ENCODE measurements at places on chromosomes 4 and X.
A peak's percentile ranks its signal among the peaks of the same experiment; 100 is the strongest.

DNA sequence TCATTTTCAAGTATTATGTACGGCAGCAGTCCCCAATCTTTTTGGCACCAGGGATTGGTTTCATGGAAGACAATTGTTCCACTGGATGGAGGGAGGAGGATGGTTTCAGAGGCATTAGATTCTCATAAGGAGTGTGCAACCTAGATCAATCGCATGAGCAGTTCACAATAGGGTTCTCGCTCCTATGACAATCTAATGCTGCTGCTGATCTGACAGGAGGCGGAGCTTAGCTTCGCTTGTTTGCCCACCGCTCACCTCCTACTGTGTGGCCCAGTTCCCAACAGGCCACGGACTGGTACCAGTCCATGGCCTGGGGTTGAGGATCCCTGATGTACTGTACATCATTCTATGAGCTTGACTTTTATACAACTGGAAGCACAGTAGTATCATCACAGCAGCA, 48.4 kb downstream of the SMIM20 start:
- no peak for DNase-seq

DNA sequence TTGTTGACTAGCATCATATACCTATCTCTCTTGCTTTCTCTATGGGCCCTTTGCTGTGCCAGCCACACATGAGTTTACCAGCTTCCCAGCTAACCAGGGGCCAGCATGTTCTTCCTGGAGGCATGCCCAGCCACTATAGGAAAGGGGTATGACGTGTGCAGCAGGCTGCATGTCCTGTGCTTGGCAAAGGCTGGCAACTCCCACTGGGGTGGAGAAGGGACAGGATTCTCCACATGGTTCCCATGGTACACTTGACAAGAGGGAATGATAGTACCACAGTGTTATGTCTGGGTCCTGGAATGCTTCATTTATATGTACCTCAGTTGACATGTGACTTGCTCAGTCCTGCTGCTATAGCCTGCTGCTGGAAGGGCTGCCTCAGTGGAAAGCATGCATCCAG, 78.8 kb downstream of the TMEM164 start:
- DNase-seq: no peak

- no peak for DNase-seq
Measured at GRCh38 chr4:83610729-83611128, 74.8 kb downstream of the GPAT3 start.

DNA sequence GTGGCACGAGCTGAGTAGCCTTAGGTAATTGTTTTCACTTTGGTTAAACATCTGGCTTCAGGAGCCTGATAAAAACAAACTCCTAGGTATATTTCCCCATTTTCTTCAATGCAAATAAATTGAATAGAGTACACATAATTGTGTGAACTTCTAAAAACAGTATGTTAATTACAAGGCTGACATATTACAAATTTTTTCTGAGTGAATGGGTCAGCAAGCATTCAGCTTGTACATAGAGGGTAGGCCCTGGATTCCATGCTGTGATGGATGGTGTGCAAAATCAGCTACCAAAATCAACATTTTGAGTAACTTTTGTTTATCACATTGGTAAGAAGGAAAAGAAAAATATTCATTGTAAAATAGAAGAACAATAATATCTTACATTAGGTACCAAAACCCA, 12.2 kb downstream of the TNIP3 start:
- DNase-seq: no peak

DNA sequence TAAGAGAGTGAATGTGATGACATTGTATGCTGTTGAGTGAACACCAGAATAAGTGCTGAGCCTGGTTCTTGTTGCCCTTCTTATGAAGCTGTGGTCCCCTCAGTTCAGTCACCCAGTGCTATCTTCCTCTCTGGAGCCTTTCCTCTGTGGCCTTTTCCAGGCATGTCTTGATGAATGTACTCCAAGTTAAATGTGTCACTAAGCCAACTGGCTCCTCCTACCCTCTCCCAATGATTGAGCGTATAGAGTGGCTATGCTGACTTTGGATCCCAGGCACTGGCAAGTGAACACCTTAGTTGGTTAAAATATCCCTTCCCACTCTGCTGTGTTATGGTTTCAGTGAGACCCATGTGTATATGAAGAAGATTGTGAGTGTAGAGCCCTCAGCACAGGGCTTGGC, 134.1 kb upstream of the MAMLD1 start:
- no peak for DNase-seq

GRCh38 chrX:9393571-9393970, 71.3 kb upstream of the TBL1X start:
- DNase-seq: no peak

GRCh38 chrX:13996650-13997049, 33.0 kb downstream of the GEMIN8 start:
- DNase-seq: no peak

GRCh38 chr4:86055898-86056297, 304.0 kb downstream of the MAPK10 start:
- DNase-seq: peak; percentile 38

DNA sequence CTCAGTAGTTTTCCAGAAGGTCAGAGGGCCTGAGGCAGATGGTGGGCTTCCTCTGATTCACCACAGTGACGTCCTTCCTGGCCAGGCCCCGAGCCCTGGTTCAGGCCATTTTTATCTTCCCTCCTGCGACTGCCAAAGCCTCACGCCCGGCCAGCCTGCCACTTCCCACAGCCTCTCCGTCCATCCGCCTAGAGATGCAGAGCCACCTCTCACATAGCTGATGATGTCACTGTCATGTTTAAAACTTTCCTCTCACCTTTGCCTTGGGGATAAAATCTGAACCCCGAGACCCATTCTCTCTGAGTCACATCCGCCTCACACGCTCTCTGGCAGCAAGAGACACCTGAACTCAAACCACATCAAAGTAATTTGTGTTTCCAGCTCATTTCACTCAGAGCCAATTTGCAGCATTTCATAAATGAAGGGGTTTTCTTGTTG, 175.3 kb downstream of the QDPR start:
- no peak for DNase-seq

DNA sequence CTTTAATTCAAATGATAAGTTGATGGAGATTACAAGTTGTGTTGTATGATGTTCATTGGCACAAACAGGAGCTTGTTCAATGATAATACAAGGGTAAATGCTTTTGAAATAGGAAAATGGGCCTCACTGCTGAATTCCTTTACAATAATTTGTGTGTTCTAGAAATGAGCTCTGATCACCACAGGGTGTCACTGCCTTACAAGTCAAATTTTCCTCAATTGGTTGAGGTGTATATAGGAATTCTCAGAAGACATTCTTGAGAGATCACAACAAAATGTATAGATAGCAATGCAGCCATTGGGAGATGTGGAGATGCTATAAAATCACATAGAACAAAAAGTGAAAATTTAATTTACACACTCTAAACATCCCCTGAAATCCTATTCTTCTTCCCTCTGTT, 49.6 kb downstream of the KLF8 start:
- peak; percentile 48 for DNase-seq

- no peak for DNase-seq
Measured at GRCh38 chrX:154057791-154058190, 38.1 kb upstream of the IRAK1 start.

DNA sequence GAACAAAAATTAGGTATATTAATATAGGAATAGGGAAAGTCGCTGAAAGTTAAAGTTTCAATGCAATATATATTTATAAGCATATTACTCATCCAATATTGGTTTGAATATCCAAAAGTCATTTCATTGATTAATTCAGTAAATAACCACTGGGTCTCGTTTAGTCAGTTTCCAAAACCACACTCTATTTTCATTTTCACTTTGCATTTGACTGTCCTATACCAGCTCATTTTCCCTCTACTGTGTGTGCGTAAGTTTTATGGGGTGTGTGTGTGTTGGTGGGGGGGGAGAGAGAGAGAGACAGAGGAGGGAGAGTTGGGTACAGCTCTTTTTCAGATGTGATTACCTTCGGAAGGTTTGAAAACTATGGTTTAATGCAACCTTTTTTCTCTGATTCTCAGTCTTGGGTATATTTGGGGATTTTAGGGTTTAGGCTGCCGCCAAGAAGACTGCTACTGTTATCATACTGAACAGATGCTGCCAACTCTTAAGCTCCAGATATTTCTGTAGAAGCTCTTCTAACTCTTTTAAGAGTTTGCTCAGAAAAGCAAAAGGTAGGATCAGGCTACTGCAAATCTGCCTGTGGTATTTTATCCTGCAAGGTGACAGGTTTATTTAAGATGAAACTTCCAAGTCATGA, 1427.4 kb downstream of the PCDH7 start:
- DNase-seq: no peak

GRCh38 chrX:50097071-50097470, 103.7 kb downstream of the AKAP4 start:
- DNase-seq: no peak

GRCh38 chr4:1013225-1014073, 2.0 kb downstream of the FGFRL1 start:
- no peak for DNase-seq

GRCh38 chr4:140945106-140945505, 188.2 kb downstream of the RNF150 start:
- no peak for DNase-seq

DNA sequence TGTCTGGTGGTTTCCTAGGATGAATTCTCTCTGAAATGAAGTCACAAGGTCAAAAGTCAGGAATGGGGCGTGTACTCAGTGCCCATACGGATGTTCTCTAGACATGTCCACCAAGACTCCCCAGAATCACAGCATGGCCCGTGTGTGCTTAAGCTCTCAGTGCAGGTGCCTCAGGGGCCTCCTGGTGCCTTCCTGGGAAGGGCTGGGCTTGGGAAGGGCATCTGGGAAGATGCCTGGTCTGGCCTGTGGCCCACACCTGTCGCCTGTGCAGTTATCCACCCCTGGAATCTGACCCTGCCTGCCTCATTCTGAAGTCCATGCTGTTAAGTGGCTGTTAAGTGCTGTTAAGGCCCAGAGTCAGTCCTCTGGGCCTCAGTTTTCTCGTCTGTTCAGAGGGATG, 31.2 kb downstream of the SORCS2 start:
- DNase-seq: no peak

- DNase-seq: peak; percentile 70
Measured at GRCh38 chr4:169621731-169622492, 1.5 kb downstream of the CLCN3 start.

- DNase-seq: peak; percentile 19
Measured at GRCh38 chr4:122224348-122224747, 72.2 kb downstream of the BLTP1 start.

DNA sequence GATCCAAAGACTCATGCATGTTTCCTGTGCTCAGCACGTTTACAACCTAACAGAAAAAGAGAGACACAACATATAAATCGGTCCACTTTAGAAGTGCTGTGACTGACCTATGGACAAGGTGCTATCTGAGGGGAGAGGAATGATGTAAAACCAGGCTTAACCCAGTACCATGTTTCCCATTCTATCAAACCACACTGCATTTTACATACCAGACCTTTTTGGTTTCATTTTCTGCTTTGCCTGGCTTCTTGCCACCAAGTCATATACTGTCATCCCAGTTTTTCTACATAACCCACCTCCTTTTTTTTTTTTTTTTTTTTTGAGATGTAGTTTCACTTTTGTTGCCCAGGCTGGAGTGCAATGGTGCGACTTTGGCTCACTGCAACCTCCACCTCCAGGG, 82.2 kb downstream of the KLF8 start:
- DNase-seq: no peak

- no peak for DNase-seq
Measured at GRCh38 chr4:131459430-131460101, 1689.5 kb upstream of the PCDH10 start.

GRCh38 chr4:156085100-156085499, 131.4 kb upstream of the CTSO start:
- no peak for DNase-seq

DNA sequence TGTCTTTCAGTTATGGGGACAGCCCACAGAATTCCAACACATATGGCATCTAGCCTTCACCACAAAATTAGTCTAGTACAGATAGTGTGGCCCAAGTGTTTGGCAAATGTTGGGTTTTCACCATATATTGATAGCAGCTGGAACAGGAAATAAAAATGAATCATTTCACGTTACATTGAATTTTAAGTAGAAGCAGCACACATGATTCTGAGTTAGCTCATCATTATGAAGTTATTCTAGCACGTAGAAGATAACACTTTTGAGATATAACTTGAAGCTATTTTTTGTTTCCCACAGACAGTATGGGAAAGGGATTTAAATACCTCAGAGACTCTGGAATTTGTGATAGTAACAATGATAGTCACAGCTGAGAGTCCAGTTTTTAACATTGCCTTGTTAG, 118.7 kb downstream of the FAT4 start:
- peak; percentile 52 for DNase-seq

DNA sequence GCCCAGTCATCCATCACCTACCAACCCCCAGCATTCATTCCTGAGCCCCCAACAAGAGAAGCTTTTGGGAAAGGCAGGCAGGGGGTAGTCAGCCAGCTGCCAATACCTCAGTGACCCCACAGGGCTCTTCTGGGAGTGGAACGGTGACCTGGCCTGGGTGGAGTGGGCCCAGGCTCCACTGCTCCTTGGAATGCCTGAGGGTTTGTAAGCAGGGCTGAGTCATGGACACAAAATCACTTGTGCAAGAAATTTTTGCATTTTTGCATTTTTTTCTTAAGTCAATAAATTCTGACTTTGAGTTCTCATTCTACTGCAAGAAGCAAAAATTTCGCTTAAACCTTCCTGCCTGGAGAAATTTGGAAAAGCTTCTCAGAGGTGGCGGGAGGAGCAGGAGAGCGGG, 18.5 kb downstream of the SORCS2 start:
- peak; percentile 95 for DNase-seq

GRCh38 chrX:140923118-140923517, 79.3 kb upstream of the SPANXB1 start:
- DNase-seq: no peak

GRCh38 chr4:45079616-45080015, 353.3 kb upstream of the GNPDA2 start:
- no peak for DNase-seq

- DNase-seq: no peak
Measured at GRCh38 chr4:876780-877179, 50.9 kb upstream of the CPLX1 start.

DNA sequence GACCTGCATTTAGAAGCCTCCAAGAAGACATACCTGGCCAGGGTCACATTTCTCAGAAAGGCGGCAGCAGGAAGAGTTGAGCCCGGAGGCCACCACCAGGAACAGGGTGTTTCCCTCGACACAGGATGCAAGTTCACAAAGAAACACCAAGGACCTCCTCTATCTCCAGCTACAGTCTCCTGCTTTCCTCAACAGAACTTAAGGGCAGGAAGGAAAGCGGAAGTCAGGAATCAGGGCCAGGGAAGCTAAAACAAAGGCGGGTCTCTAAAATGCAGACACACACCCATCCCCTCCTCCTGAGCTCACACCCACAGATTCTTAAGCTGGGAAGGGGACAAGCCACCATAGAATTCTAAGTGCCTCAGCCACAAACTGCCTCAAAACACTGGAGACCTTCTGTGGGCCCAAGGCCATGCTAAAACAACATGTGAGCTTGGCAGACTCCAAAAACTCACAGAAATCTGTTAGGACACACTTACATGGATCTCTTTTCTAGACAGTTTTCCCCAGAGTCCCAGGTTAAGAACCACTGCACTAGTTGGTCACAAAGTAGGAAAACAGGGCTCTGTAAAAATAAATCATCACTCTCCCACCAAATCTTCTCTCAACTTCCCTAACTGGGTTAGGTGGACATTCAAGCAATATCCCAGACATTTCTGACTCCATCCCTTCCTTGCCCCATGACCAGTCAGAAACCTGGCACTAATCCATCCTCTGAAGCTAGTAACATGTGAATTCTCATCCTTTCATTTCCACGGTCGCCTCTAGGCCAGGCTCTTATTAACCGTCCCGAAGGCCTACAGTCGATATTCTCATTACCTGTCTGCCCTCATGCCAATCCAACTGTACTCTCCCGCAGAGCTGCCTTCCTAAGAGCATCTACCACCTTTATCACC, 163.2 kb downstream of the APBB2 start:
- no peak for DNase-seq

- DNase-seq: peak; percentile 10
Measured at GRCh38 chr4:127849505-127850234, 31.0 kb upstream of the PLK4 start.

GRCh38 chr4:52643785-52644244, 15.3 kb downstream of the USP46 start:
- peak; percentile 70 for DNase-seq
